ENCODE measurements at places on chromosomes 1 and 21.

- DNase-seq: no peak
Measured at GRCh38 chr1:1784933-1785332, 6.7 kb upstream of the NADK start.

DNA sequence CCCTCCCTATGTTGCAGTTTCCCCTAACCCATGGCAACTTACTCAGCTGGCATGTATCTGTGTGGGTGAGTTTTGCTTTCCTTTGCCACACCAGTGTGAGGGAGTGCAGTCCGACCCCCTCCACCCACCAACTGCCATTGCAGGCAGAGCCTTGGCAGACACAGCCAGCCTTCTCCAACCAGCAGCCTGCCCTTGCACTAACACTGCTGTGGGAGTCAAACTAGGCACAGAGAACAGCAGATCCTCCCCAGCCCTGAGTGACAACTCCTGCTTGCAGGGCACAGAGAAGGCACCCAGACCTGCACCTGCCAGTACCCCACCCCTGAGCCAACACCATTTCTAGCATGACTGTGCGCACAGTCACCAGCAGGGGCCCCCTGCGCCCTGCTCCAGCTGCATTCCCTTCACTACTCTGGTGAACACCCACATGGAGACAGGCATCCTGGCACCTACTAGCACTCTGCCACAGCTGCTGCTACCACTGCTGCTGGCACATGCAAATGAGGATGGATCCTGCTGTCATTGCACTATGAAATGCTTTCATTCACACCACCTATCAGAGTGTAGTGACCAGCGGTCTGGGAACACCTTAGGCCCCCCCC, 98.4 kb downstream of the MAGI3 start:
- DNase-seq: no peak

DNA sequence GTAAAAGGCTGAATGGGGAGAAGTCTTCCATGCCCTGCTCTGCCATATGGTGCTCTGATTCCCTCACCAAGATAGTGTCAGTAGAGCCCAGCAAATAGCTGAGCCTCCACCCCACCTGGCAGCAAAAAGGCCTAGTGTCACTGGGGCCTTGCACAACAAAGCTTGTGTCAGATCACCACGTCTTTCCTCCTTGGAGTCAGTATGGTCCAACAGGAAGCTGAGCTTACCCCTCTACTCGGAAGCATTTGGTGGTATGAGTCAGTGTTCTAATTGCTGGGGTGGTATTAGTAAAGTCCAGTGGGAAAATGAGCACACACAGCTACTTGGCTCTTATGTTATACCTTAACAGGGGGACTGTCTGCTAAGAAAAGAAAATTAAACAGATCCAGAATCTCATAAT, 18.7 kb upstream of the RRP15 start:
- no peak for DNase-seq

DNA sequence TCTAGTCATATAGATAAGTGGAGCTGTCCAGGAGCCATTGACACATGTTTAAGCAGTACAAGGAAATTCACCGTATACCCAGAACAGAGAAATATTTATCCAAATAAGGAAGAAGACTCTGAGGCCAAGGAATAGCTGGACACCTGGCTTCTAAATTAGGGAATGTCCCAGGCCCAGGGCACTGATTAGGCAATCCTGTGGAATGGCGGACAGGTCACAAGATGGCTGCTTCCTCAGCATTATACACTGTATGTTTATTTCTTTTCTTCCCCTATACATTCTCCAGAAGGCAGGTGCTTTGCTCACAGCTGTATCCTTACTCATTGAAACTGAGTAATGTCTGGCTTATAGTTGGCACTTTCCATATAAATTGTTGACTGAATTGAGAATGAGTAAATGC, 59.4 kb downstream of the ST6GALNAC3 start:
- DNase-seq: no peak

DNA sequence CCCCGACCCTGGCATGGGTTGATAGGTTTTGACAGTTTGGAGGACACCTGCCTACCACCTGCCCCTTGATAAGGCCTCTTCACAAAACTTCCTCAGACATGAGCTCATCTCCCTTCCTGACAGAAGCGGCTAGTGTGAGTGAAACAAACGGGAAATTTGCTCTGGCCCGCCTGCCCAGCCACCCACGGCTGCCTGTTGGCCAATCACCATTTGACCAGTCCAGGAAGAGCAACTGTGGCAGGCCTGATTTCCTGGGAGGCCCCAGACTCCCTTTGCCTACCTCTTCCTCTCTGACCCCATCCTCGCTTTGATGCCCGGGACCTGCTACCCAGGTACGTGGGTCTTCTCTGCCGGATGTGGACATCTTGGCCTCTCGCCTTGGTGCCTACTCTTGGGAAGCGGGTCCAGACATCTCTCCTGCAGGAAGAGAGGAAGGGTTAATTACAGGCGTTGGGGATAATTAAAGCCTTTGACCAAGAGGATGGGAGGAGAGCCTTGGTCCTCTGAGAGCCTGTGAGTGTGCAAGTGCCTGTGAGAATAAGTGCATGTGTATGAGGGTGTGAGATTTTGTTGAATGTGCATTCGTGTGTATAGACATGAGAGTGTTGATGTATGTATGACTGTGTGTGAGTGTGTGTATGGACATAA, 1.1 kb upstream of the EPHA2 start:
- peak; percentile 51 for DNase-seq

- DNase-seq: no peak
Measured at GRCh38 chr1:174990382-174990999, 9.3 kb upstream of the CACYBP start.

- no peak for DNase-seq
Measured at GRCh38 chr1:203681739-203682138, 55.1 kb downstream of the ATP2B4 start.

DNA sequence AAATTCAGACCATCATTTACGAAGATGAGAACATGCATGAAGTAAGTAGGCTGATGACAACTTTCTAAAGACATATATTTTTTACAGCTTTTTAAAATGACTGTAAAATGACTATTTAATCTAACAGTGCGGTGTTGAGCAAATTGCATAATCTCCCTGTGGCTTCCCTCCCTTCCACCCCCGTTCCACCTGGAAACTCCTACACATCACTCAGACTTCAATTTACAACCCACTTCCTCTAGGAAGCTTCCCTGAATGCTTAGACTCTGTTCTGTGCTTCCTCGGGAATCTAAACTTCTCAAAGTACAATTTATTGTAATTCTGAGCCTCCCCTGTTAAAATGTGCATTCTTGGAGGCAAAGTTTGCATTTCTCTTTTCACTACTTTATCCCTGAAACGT, 354.9 kb downstream of the DPYD start:
- no peak for DNase-seq

- DNase-seq: no peak
Measured at GRCh38 chr1:221164951-221165838, 286.0 kb downstream of the HLX start.

- peak; percentile 44 for DNase-seq
Measured at GRCh38 chr1:78491451-78492071, 787 bp downstream of the PTGFR start.

DNA sequence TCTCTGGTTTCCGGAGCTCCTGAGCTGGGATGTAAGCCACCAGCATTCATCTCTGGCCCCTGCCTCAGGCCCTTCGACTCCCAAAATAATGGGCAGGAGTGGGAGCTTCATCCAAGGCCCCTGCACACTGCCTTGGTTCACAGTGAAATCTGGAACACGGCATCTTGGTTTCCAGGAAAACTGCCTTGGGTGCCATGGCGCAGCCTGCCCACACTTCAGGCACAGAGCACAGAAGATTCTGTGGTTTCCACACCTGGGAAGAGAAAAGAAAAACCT, 48.8 kb upstream of the POFUT2 start:
- no peak for DNase-seq

DNA sequence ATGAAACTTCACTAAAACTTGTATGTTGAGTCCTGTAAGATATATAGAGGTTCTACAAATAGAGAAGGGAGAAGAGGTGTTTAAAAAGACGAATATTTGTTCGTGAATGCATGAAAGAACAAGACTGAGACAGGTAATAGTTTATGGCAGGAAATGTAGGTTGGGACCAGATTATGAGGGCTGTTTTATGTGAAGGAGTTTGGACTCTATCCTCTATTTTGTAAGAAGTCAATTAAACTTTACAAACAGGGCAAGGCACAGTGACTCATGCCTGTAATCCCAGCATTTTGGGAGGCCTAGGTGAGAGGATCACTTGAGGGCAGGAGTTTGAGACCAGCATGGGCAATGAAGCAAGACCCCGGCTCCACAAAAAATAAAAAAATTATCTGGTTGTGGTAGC, 5.7 kb downstream of the SLC35A3 start:
- no peak for DNase-seq

GRCh38 chr1:209650454-209650853, 1.8 kb downstream of the LAMB3 start:
- DNase-seq: no peak

- DNase-seq: no peak
Measured at GRCh38 chr1:233406994-233407631, 79.6 kb downstream of the MAP3K21 start.

- DNase-seq: peak; percentile 33
Measured at GRCh38 chr21:34668803-34669148, at the start of gene CLIC6. TSS of gene CLIC6 (plus strand) at chr21:34668994. CDS start at chr21:34669389, 395 bp downstream.

DNA sequence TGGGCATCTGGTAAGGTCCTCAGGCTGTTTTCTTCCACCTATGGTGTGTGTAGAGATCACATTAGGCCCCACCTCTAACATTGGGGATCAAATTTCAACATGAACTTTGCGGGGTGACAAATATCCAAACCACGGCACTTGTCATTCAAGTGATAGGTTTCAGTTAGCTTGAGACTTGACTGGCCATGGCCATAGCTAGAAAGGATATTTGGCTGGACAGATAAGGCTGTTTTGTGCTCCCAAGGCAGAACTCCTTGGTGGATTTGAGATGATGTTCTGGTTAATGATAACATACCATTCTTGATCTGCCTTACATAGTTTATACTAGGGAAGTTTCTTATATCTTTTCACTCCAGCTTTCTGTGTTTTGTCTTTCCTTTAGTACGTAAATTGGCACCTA, 48.5 kb downstream of the CELF3 start:
- DNase-seq: no peak

DNA sequence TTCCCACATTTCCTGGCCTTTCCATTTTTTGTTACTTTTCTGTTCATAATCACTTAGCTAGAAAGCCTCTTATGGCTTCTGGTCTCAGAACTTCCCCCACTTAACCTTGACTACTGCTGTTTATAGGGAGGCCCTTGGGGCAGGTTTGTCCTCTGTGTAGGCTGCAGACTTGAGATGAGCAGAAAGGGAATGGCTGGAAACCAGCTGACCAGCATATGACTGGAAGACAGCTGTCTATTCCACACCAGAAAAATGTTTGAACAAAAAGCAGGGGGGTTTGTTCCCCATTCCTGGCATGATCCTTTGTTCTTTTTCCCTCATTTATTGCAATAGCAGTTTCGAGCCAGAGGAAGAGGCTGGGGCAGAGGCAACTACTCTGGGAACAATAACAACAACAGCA, 4.9 kb upstream of the SH3D21 start:
- no peak for DNase-seq

DNA sequence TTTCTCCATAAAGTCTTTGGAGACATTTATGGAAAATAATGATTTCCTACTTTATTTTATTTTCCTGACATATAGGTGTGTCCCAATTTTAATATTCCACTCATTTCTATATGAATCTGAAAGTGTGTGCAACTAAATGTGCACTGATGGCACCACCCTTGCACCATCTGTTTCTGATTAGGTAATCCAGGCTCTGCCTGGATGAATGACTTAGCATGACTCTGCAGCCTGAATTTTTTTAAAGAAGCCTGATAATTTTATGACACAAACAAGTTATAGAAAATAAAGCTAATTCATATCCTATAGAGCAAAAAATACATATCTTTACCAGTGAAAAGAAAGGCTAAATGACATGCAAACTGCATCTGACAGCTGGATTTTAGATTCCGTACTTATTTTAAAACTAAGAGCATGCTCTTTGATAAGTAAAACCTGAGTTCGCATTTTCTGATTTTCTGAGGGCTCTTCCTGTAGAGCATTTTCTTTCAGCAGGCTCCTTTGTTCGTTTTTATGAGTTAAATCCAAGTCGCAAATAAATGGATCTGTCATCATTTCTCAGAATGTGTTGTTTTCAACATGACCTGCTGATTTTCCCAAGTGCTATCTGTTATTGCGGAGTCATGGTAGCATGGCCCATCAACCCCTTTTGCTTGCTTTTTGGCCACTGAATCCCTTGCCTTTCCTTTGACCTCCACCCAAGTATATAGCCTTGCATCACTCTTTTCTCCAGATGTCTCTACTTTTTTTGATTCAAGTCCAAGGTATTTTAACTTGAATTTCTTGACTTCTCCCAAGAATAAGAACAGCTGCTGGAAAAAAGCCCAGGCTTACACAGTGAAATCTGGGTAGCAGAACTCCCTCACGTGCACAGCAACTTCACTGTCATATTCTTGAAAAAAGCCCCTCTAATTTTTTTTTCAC, 52.8 kb upstream of the LYPLAL1 start:
- no peak for DNase-seq

DNA sequence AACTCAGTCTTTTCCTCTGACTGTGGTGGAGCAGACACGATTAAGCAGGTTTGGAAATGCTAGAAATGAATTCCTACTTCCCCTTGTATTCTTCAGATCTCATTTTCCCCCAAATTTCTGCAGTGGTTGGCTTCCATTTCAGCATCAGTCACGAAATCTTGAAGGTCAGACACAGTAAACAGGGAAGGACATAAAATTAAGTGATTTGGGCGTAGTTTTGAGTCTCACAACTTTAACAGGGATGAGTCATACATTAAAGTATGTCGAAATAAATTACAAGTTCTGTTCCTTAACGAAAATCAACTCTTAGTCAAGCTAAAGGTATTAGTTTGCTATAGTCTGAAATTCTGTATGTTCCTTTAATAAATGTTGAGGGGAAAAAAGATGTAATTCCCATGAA, 61.1 kb downstream of the HNRNPR start:
- no peak for DNase-seq

- peak; percentile 84 for DNase-seq
Measured at GRCh38 chr1:156140879-156141707, 12.3 kb upstream of the SEMA4A start.

DNA sequence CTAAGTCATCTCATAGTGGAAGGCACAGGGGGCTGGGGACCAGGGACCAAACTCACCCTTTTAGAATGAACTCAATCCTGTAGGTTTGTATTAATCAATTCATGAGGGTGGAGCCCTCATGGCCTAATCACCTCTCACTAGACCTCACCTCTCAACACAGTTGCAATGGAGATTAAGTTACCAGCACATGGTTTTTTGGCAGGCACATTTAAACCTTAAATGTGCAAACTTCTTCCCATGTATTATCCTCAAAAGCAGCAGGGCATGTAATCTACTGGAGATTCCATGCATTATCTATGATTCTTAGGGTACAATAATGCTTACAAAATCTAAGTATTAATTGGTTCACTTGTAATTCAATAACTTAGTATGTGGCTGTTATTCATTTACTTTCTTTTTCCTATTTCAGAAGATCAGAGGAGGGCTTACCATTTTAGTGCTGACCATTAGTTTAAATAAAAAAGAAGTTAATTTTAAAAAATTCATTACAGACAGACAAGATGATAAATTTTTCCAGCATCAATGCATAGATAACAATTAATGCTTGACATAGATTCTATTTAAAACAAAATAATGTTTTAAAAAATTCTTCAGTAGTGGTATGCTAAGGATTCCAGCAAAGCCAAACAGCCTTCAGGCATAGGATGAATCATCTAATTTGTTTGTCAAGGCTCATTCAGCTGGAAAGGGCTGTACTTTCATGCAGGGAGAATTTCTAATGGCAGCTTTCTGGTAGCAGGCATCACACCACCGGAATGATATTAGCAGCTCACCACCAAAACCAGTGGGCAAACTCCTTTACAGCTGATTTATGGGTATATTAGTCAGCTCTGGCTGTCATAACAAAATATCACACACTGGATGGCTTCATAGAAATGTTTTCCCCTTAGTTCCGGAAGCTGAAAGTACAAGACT, 124.6 kb upstream of the ZNF648 start:
- DNase-seq: no peak

All from endothelial cell (in vitro differentiated cells).